H7 (cell line): ENCODE measurements at places on chromosomes 7 and 10. TPM values are rescaled to one million over a fixed set of nuclear protein-coding genes. Genes with fewer than 3 reads are reported as not detected.

The INPP5A gene
- total RNA-seq: 21.0 and 29.2 TPM in 2 replicates

The HOXA7 gene
- total RNA-seq: not detected in 2 replicates

The OPN4 gene
- not detected in 2 replicates for total RNA-seq

The ABCC2 gene
- total RNA-seq: 0.14 and 0.44 TPM in 2 replicates

The SAMD9L gene
- total RNA-seq: not detected in 2 replicates

The CNNM1 gene
- total RNA-seq: 0.52 and 0.66 TPM in 2 replicates

The LOXL4 gene
- 1.4 and 1.7 TPM in 2 replicates for total RNA-seq

The NPM3 gene
- 332 and 360 TPM in 2 replicates for total RNA-seq

The EPHA1 gene
- total RNA-seq: 176 and 189 TPM in 2 replicates

DNA sequence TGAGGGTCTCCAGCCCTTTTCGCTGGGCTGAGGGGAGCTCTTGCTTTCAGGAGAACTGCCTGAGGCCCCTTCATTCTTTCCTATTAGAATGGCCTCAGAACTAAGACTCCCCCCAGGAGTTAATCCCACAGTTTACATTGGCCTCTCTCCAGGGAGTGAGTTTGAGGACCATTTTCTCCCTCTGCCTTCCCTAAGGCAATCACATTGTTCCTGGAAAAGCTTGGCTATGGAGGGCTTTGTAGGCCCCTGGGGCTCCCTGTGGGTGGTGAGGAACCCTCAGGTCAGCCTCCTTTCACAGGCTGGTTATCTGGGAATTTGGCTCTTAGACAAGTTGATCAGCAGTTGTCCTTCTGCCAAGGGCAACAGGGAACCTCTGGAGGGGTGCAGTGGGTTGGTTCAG lies 343.7 kb downstream of the RPS24 start:
- DNase-seq: peak; percentile 56

DNA sequence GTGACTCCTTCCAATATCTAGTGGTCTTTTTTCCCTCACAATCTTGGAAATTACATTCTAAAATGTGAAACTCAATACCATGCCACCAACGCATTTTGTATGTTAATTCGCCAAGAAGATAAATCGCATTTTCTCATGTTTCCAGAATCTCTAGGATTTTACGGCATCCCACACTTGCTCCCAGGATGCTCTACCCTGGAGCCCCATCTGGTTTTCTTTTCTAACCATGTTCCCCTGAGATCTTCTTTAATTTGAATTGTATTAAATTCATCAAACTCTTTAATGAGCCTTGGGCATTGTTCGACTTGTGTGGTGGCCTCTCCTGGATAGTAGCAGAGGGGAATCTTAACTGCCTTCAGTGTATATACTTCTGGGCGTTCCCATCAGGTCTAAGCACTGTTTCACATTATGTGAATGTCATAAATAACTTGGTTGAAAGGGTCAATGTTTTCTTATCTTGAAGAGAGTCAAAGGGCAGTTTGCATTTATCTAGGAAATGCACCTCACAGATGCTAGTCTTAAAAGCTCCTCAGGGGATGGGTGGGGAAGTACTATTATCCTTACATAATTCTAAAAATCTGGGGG lies 169.1 kb upstream of the MEOX2 start:
- DNase-seq: no peak

DNA sequence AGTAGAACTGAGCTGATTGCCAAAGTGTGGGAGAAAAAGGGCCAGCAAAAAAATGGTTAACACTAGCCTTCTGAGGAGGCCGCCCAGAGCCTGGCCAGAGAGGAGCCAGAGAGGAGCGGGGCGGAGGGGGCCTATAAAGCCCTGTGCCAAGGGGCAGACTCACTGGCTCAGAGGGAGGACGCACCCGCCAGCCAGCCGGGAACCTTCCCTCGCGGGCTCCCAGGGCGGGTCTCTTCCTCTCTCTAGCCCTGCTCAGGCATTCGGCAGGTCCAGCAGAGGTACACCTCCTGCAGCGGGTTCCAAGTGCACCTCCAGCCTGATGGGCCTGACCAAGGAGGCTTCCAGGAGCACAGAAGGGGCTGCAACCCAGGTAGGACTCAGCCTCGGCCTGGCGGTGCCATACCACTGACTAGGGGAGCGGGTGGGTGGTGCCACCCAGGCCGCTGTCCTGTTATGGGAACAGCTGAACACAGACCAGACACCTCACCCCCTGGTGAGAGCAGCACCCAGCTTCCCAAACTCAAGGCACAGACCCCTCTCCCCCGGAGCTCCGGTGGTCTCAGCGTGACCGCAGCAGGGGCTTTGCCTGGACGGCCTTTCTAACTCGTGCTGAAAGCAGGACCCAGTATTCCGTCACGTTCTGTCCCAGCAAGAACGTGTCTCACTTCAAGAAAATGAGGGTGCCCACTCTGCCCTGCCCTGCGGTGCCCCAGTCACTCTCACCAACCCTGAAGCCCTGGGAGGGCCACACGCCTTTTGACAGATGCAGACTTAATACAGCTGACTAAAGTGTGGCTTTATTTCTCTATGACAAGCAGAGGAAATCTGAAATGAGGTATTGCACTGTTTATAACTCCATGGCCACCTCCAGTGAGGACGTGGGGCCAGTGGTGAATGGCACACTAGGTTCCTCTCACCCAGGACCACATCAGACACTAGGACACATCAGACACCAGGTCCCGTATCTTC lies at the start of gene GPER1:
TSS of gene GPER1 (plus strand) at position 162 of the 969 bp plus-strand sequence. CDS start 3,616 bp downstream, outside the sequence.
- DNase-seq: peak; percentile 91

DNA sequence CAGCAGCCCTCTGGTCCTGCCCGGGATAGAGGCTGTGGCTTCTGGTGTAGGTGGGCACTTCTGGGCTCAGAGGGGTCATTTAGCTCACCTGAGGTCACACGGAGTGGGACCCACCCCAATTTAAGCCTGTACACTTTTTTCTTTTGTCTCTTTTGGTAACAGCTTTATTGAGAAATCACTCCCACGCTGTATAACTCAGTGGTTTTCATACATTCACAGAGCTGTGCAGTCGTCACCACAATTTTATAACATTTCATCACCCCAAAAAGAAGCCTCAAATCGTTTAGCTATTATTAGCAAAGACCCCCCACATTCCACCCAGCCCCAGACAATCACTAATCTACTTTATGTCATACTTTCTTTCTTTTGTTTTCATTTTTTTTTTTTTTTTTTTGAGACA lies 62.3 kb downstream of the LHPP start:
- no peak for DNase-seq

GRCh38 chr10:30734901-30735300 lies 105.3 kb upstream of the LYZL2 start:
- DNase-seq: no peak

DNA sequence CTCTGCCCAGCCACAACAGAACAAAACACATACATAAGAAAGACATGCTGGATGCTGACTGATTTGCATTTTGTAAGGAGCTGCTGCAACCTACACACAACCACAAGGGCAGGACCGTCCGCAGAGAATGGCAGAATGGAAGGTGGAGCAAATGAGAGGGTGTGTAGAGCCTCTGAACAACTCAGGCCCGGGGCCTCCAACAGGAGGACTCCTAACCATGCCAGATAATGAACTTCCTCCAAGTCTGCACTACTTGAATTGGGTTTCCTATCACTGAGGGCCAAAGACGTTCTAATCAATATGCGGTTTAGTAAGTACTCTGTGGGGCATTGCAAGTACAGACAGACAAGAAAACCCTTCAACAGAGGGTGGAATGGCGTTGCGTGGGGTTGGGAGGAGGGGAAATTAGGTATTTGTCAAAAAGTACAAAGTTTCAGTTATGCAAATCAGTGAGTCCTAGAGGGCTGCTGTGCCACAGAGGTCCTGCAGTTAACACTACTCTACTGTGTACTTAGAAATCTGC lies 14.6 kb downstream of the VOPP1 start:
- peak; percentile 67 for DNase-seq

DNA sequence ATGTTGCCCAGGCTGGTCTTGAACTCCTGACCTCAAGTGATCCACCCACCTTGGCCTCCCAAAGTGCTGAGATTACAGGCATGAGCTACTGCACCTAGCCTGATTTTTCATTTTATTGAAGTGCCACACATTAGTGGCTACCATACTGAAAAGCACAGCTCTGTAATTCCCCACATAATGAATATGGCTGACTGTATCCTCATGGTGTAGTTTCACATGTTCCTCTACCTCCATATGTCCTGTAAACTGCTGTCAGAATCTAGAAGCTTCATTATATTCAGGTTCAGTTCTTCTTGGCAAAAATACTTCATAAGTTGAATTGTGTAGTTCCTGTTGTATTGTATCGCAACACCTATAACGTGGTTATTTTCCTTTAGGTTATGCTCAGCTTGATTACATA lies 11.1 kb downstream of the JMJD1C start:
- no peak for DNase-seq

GRCh38 chr10:71381611-71382010 lies 15.1 kb upstream of the CDH23 start:
- DNase-seq: no peak

DNA sequence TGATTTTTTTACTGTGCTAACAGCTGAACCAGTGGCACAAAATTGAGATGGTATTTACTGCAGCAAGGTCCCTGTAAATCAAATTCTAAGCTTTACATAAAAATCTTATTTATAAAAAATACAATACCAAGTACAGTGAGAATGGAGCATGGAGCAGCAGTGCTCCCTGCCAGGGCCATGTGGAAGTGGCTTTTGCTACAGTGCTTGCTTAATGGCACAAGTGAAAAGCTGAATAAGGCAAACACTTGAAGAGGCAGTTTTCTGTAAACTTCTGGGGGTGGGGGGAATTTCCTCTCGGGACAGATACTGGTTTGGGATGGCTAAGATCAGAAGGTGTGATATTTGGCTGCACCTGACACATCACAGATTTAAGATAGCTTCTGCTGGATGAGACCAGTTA lies 27.5 kb downstream of the AP3M1 start:
- no peak for DNase-seq

- DNase-seq: no peak
These were observed 132.3 kb downstream of the THSD7A start for GRCh38 chr7:11699666-11700065.

DNA sequence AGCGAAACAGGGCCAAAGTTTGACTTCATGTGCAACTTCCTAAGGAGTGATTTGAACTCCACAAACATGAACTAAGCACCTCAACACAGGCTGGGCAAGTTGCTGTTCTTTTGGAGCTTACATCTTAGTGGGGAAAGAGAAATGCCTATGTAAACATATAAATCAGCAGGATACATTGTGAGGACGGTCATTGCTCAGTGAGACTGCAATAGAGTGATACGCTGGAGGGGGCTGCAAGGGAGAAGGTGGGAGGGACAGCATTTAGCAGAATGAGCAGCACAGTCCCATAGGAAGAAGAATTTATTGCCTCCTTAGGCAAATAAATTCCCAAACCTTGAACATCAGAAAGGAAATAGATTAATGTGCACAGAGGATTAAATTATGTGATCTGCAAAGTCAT lies 90.0 kb downstream of the EGFR start:
- no peak for DNase-seq

- peak; percentile 96 for DNase-seq
These were observed 40.3 kb downstream of the YKT6 start for GRCh38 chr7:44240983-44241510.

GRCh38 chr10:71308985-71309384 lies 10.1 kb upstream of the SLC29A3 start:
- no peak for DNase-seq

DNA sequence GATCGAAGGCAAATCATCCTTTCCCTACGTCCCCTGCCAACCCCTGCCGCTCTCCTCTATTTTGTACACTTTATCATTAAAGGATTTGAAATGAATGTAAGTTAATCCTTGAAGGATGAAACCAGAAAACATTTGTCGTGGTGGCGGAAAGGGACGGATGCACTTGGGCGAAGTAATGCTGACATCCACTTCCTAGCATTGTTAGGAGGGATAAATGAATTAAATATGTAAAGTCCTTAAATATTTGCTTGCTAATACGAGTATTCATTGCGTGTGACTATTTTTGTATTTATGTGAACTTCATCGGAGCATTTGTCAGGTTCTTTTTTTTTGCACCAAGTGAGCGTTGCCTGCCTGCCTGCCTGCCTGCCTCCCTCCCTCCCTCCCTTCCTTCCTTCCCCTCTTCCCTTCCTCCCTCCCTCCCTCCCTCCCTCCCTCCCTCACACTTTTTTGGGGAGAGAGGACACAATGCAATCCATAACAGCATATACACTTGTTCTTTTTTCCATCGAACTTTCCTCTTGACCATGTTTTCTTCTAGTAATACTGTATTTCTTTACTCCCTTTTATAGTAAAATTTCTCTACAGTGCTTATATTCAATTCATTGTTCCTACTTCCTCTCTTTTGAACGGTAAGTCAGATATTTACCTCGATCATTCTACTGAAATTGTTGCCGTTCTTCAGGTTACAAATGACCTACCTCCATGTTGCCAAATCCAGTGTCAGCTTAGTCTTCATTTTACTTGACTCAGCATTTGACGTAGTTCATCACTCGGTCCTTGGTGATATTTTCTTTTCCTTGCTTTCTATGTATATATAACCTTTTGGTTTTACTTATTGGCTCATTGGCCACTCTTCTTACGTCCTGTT lies 831 bp downstream of the CCDC7 start:
- no peak for DNase-seq

DNA sequence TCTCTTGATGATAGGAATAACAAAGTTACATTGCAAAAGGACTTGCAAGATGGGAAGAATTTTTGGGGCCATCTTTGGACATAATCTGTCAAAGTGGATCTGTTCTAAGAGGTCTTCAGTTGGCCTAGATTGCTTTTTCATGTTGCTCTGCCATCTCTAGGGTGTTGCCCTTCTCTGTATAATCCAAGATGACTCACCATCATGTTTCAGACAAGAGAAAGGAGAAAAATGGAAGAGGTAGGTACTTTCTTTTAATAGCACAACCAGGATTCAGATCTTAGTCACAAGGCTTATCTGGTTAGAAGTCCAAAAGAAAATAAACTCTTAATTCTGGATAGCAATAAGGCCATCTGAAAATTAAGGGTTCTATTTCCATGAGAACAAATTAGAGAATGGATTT lies 38.7 kb upstream of the FOXP2 start:
- DNase-seq: no peak

- DNase-seq: no peak
These were observed 325.6 kb downstream of the PHTF2 start for GRCh38 chr7:78124216-78124615.

GRCh38 chr10:3124412-3125175 lies 48.0 kb downstream of the PITRM1 start:
- DNase-seq: no peak

- peak; percentile 93 for DNase-seq
These were observed 70.6 kb downstream of the LHPP start for GRCh38 chr10:124532106-124532641.

DNA sequence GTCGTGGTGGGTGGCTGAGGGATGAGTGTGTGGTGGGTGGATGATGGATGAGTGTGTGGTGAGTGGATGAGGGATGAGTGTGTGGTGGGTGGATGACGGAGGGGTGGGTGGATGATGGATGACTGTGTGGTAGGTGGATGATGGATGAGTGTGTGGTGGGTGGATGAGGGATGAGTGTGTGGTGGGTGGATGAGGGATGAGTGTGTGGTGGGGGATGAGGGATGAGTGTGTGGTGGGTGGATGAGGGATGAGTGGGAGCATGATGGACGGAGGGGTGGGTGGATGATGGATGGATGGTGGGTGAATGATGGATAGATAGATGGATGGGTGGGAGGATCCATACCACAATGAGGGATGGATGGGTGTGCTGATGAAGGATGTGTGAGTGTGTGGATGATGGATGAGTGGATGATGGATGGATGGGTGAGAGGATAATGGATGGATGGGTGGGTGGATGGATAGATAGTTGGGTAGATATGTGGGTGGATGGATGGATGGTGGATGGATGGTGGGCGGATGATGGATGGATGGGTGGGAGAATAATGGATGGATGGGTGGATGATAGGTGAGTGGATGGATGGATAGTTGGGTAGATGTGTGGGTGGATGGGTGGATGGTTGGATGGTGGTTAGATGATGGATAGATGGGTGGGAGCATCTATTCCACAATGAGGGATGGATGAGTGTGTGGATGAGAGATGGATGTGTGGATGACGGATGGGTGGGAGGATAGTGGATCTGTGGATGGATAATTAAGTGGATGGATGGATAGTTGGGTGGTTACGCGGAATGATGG lies 266.8 kb downstream of the CELF2 start:
- no peak for DNase-seq
